RPMI7951 (cell line): ENCODE measurements at places on chromosomes 6 and 20. TPM values are rescaled to one million over a fixed set of nuclear protein-coding genes. Genes with fewer than 3 reads are reported as not detected.
A peak's percentile ranks its signal among the peaks of the same experiment; 100 is the strongest.

Gene PEX7
- total RNA-seq: 9.7 and 17.1 TPM in 2 replicates

Gene PNLDC1
- not detected in 2 replicates for total RNA-seq

GRCh38 chr6:36068012-36068392 lies 40.4 kb downstream of the MAPK14 start:
- DNase-seq: no peak

DNA sequence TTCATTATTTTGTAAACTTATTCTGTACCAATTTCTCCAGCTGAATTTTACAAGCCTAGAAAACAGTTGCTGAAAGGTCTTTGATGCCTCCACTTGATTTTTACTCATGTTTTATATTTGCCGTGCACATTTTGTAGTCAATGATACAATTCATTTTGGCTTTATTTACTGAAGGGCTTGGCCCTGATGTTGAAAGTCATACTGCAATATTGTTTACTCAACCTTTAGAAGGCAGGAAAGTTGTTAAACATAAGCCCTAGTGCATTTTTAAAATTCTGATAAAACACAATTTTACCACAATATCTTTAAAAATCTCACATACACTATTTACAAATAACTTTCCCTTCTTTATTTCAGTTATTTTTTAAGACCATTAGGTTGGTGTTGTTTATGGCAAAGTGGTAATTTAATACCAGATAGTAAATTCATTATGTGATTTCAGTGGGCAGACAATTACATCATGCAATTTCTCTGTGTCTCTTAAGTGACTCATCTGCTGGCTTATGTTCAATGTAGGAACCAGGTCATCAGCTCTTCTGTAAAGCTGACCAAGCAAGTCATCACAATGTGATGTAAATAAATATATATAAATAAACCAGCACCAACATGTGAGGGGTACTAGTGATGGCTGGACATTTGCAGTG lies 121.1 kb upstream of the SLC35B3 start:
- DNase-seq: peak; percentile 9

DNA sequence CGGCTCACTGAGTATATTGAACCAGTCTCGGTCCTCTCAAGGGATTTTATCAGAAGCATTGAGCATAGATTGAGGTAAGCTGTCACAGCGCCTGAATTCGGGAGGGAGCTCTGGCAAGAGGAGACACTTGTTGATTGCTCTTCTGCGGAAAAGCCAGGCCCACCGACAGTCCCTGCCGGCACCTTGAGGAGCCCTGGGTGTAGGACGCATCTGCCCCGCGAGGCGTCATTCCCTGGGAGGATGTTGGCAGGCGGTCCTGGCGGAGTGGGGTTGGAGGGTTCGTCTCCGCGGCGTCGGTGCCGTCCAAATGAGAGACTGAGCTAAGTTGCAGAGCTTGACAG lies 843 bp downstream of the FBXO9 start:
- peak; percentile 41 for DNase-seq

DNA sequence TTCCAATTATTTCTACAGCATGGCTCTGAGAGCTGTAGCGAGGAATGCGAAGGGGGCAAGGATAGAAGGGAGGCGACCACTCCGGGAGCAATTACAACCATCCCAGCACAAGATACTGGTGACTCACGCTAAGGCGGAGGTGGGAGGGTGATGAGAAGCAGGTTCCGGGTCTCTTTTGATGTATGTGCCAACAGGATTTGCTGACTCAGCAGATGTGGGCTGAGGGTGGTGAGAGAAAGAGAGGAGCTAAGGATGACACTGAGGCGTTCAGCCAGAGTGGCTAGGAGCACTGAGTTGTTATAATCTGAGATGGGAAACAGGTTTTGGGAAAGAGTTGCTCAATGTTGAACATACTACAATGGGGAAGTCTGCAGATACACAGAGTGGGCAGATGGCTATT lies 9.3 kb upstream of the TXNDC5 start:
- peak; percentile 66 for DNase-seq

DNA sequence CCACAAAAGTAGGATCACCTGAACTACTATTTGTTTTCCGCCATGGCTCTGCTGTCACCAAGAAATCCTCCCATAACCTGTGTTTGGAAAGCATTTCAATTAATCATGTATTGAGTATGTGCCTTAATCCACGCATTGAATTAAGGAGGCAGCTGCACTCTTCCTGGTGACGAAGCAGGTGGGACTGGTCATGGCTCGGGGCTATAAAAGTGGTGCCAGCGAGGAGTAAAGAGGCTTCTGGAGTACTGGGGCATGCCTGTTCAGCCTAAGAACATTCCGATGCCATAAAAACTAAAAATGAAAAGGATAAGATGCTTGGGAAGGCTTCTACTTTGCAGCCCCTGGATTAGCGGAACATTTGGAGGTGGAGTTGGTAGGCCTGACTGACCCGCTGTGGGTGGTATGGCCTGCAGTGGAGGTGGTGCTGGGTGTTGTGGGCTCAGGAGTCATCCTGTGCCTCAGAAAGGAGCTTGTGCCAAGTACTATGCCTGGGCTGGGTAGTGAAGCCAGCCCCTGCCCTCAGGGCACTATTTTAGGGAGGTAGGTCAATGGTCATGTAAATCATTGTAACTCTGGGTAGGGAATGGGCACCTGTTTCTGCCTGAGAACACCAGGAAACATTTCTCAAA lies 110.5 kb downstream of the B3GAT2 start:
- DNase-seq: no peak
